ENCODE measurements at places on chromosomes 2 and 18. TPM values are rescaled to one million over a fixed set of nuclear protein-coding genes. Genes with fewer than 3 reads are reported as not detected.
A peak's percentile ranks its signal among the peaks of the same experiment; 100 is the strongest.

DNA sequence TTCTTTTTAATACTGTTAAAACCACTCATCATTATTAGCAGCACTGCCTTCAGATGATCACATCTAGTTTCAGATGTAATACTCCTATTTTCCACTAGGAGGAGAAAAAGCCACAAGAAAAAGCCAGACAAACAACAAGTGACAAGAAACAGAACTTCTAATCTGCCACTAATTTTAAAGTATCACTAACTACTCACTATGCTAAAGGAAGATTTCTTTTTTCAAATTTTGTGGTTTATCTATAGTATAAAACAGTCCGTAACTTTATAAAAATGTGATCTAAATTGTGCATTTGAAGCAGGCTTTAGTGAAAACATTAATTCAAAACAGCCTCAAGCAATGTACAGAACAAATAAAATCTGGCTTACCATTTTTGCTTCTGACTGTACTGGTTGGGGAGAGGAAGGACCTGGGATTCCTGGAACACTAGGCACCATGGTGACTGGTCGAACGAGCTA, 56.8 kb downstream of the ATF2 start:
- no peak for DNase-seq

DNA sequence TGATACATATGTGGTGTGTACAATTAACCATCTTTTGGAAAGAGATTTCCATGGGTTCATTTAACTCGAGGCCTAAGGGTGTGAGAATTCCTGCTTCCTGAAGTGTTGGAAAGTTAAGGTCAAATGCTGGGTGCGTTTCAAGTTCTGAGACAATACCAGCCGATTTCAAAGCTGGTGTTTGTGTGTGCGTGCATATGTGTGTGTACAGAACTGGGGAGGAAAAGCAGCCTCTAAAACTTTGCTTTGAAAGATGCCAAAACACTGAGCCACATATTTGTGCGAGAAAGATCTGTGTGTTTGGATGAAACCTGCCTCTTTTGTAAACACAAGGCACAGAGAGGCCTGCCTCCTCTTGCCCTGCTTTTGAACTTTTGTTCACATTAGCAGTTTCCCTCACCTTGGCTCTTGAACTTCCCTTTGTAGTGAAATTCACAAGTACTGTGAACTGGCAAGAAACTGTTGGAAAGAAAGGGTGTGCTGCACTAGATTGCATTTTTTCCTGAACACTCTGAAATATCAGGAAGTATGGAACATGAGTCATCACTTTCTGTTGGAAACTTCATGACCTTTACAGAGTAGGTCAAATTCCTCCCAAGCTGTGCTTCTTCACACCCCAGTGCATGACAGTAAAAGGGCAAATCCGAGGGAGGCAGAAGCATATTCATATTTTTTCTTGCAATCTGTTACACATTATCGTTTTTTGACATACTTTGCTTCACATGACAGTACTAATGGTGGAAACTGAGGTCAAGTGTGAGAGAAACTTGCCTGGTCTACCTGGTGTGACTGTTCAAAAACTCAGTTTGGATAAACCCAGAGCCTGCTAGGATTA, 20.0 kb upstream of the CAVIN2 start:
- DNase-seq, result no peak

DNA sequence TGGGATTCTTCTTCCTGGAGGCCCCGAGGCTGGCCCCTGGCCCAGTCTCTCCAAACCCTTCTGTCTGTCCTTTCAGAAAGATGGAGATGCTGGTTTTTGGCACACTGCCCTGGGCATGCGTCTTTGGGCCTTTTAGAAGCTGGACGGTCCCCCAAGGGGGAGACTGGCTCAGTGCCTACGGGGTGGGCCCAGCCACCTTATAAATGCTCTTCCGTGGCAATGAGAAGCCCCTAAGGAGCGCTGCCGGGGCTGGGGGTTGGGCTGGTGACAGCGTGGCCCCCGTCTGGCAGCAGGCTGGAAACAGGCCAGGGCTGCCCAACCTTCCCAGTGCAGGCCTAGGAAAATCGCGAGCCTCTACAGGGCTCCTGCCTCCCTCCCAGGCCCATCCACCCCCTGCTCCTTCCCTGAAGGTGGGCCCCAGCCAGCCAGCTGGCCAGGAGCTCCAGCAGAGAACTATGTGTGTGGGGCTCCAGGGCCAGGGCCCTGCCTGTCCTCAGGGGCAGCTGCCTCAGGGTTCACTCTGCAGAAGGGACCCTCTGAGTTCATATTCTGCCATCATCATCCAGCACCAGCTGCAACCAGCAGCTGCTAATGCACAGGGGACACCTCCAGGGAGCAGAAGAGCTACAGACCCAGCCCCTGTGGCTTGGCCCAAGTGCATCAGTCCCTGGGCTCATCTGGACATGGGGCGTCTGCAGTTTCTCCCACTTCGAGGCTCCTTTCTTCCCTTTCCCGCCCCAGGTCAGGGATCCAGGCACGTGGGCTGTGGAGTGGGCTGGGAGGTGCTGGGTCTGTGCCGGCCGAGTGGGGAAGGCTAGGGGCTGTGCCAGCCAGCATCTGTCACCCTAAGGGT, 107.6 kb upstream of the OTOS start:
- peak; percentile 80 for DNase-seq

GRCh38 chr2:95158891-95159619, 593 bp downstream of the ZNF514 start:
- no peak for DNase-seq

GRCh38 chr2:67510745-67511144, 113.6 kb downstream of the ETAA1 start:
- DNase-seq, result no peak

GRCh38 chr2:54310961-54311360, 54.9 kb upstream of the TSPYL6 start:
- no peak for DNase-seq

DNA sequence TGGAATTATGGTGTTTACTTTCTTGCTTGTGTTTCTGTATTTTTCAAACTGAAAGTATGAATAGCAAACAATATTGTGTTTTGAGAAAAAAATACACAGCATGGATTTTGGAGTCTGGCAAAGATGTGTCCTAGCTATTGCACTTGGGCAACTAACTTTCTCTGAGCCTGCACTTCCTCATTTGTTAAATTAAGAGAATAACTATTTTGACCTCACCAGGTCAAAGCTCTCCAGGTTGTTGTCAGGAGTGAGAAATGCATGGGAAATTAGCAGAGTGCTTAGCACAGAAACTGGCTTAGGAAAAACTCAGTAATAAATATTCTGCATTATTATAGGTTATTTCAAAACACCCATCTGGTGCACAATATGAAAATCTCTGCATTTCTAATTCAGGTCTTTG, 28.2 kb downstream of the LYPD1 start:
- no peak for DNase-seq

GRCh38 chr2:11681722-11682589, 12.0 kb upstream of the NTSR2 start:
- DNase-seq, result no peak

GRCh38 chr2:214543386-214543955, 132.6 kb downstream of the VWC2L start:
- DNase-seq, result no peak

DNA sequence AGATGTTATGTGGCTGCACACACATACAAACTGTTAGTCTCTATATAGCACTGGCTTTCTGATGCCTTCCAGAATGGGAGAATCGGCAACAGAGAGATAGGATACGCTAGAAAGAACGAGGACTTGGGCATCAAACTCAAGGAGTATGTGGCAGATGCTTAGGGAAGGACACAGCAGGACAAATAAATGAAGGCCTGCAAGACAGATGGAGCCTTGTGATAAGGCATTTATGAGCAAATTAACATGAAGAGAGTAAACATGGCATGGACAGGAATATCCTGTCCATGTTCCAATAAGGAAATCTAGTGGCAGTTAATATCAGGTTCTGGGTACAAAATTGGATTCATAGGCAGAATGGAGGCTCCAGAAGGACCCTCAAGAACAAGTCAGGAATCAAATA, 136.9 kb downstream of the SLC4A10 start:
- no peak for DNase-seq

DNA sequence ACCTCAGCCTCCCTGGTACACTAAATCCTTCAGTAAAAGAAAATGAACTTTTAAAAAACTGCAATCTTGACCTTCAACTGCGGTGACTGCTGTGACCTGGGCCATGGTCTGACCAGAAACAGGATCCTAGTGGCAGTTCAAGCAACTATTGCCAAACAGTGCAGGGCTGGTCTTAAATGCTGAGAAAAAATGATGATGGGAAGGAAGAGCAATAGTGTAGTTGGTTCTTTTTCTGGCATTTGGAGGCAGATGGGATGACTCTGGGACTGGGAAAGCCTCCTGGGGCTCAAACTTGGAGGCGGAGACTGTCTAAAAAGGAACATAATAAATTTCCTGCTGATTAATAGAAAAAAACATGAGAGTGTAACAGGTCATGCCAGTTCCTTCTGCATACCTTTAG, 45.4 kb downstream of the CHN1 start:
- no peak for DNase-seq

GRCh38 chr18:74273394-74273793, 18.4 kb downstream of the CYB5A start:
- DNase-seq, result no peak

DNA sequence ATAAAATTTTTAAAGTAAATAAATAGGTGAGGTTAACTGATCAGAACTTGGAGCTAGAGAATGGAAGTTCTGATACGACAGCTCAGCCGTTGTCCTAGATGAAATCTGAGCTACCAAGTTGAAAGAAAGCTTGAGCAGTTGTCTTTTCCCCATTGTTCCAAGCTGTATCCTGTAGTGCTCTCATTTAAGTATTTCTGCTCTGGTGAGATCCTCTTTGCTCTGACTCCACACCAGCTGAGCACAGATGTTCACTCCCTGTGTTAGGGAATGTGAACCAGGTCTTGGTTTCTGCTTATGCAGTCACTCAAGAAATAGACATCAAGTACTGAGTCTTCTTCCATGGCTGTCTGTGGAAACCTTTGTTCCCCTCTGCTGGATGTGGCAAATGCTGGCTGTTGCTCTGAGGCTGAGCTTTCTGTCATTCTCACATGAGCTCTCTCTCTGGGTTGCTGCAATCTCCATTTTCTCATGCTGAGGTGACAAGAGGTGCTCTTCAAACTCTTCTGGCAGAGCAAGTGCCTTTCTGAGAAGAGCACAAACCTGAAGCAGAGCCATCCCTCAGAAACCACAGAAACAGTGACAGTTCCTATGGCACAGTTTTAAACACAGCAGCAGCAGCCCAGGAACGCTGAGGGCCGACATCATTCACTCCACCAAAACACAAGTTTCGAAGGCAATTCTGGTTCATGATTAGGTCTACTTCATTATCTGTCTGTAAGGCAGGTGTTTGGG, 194.1 kb downstream of the SP3 start:
- DNase-seq, result peak; percentile 4

- DNase-seq, result no peak
Observed at GRCh38 chr18:46756025-46756558, 761 bp downstream of the ST8SIA5 start.

GRCh38 chr2:237408335-237409000, 5.5 kb downstream of the COL6A3 start:
- DNase-seq, result no peak

GRCh38 chr2:109134741-109135358, 5.8 kb downstream of the SH3RF3 start:
- DNase-seq, result no peak

DNA sequence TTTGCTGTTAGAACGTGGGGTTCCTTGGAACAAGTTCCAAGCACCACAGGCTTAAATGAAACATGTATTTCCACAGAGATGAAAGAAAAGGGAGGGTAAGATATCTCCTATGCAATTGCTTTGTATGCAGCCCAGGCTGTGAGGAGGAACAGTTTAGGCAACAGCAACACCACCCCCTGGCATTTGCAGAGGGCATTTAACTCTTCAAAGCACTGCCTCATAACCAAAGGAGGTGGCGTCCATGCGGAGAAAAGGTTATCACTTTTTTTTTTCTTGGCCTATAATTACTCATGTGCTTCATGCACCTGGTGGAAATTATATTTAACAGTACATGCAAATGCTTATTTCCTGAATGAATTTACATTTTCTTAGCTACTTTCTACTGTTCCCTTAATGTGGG, 286.0 kb downstream of the LPIN1 start:
- DNase-seq, result no peak

DNA sequence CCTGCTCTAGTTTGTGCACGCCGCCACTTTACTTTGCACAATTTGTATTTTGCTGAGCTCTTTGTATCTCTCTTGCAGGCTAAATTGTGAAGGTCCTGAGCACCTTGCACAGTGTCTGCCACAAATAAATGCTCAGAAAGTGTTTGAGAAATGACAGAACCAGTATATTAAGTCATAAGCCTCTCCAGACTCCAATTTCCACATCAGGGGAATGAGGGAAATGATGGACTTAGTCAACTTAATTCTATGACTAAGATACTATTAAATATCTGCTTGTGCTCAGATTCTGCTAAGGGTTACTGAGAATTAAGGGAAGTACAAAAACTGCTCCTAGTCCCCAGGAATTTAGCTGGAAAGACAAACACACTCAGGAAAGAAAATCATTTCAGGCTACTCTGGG, 239.1 kb upstream of the SLC14A2 start:
- no peak for DNase-seq

DNA sequence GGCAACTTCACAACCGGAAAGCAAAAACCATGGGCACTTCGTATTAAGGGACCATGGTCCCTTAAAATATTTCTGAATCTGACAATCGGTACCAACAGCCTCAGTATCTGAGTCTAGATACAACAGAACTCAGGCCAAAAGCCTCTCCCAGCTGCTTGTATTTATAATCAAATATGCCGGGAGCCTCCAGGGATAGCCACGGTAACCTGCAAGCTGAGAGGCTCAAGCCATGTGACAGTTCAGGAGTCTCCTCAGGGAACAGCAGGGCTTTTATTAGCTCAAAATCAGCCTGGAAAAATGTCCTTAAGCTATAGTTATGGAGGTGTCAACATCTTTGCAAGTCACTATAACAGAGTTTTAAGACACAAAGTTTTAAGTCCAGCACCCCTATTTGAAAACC, 352.8 kb upstream of the GYPC start:
- no peak for DNase-seq

DNA sequence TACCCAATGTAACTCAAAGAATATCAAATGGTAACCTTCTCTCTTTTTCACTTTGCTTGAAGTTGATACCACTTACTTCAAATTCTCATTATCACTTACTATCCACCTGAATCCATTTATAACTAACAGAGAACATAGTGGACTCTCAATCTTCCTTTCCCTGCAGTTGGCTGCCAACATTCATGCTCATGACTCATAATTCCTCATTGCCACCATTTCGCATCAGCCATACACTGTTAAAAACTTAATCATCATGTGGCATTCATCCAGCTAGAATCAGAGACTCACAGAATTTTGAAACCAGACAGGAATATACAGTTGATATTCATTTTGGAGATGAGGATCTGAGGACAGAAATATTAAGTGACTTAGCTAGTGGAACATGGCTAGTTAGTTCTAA, 56.8 kb downstream of the SLC4A10 start:
- DNase-seq, result no peak

The B4GALT6 gene
- total RNA-seq, result 2.5 TPM

The ABCG5 gene
- total RNA-seq, result not detected

The MAPK4 gene
- 2.2 TPM for total RNA-seq

The CTNNA2 gene
- 2.9 TPM for total RNA-seq

The SAG gene
- total RNA-seq, result not detected
